Astrocyte of the spinal cord (primary cell): ENCODE measurements at places on chromosomes 4 and X.

DNA sequence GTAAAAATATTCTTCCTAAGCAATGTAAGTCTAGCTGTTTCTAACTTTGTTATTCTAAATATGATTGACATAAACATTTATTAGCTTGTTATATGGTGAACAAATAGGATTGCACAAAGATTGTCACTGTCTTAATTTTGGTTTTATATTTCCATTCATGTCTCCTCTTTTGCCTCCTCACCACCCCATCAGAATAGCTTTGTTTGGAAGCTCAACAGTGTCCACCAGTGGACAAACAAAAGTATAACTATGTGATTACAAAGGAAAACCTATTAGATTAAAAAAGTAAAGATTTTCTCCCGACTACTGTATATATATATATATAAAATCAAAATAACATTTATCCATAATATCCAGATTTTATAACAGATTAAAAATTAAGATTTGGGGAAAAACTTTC is 468.2 kb downstream of the ZIC3 start:
- DNase-seq: peak; percentile 4

DNA sequence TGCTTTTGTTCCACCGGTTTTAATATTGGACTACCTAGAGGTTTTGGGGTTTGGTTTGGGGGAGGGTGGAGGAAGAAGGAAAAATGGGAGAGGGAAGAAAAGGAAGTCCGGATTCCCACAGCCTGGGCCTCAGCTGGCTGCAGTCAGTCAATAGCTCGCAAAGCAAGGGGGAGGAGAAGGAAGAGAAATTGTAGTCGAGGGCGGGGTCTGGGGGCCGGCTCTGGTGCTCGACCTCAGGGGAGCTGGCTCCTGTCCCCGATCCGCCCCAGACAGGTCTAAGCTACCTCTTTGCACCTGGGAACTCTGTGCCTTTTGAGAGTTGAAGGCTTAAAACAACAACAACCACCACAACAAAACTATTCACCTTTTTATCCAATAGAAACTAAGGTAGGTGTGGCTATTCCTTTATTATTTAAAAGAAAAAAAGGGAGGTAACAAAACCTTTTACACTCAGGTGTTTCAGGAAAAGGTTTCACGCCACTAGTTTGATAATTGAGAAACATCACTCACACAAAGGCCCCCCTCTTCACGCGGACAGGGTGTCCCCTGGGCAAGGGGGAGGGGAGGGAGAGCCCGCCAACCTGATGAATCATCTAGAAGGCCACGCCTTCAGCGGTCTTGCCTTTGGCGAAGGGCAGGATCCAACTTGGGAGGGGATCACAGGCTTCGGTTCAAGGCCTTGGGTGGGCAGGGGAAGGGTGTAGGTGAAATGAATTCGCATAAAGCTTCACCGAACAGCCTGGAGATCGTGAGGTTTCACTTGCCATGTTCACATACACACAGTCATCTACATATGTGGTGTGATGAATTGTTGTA is 1.6 kb upstream of the LNX1 start:
- peak; percentile 35 for DNase-seq

- DNase-seq: no peak
These were observed 127.2 kb downstream of the UBE2K start for GRCh38 chr4:39825090-39825489.

GRCh38 chr4:60948008-60948407 is 252.1 kb upstream of the ADGRL3 start:
- peak; percentile 16 for DNase-seq

DNA sequence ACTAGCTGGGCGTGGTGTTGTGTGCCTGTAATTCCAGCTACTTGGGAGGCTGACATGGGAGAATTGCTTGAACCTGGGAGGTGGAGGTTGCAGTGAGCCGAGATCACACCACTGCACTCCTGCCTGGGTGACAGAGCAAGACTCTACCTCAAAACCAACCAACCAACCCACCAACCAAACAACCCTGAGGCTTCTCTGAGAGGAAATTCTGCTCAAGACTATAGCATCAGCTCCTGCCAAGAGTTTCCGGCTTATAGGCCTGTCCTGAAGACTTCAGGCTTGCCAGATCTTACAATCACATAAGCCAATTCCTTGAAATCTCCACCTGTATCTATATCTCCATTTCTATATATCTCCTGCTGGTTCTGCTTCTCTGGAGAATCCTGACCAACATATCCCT is 173.8 kb upstream of the TBC1D9 start:
- DNase-seq: no peak

DNA sequence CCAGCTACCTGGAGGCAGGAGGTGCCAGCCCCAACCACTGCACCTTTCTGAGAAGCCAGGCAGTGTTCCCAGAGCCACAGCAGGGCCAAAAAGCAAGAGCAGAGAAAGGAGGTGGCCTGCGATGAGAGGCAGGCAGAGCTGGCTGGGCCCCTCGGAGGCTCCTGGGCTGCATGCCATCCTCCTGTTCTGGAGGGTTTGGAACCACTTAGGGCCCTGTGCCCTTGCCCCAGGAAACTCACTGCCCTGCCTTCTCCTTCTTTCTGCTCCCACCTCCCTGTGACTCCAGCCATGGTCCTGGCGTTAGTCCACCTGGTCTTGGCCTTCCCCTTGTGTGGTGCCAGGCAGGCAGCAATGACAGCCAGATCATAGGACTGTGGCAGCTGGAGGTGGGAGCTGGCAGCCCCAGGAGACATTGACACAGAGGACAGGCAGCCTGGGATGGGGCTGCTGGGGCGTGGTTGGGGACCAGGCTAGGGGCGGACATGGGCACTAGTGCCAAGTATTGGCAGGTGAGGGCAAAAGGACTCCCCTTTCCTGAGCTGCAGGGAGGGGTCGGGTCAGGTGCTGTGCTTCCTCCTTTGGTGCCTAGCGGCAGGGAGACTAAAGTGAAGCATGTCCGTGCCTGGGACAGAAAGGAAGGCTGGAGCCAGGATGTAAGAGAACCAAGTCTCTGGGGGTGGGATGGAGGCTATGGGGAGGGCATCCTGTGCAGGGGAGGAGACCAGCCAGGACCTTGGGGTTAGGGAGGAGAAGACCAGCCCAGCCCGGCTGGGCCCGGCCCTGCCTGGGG is 1.4 kb downstream of the APLN start:
- no peak for DNase-seq

DNA sequence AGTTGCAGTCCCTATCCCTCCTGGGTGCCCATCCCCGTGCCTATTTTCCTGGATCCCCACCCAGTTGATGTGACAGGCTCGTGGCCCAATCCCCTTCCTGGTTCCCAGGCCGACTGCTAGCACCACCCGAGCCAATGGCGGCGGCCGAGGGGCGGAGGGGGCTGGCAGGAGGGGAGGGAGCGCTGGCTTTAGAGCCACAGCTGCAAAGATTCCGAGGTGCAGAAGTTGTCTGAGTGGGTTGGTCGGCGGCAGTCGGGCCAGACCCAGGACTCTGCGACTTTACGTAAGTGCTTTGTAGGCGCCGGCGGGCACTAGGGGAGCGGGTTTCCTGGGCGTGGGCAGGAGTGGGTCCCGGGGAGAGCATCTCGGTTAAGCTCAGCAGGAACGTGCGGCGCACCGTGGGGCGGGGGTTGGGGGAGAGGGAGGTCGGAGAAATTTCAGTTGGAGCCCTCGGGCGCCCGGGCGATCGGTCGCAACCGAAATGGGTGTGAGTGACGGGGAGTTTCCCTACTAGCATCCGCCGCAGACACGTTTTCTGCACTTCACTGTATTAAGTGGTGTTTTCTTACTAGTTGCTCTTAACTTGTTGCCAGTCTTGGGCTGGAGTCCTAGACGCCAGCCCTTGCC is at the start of gene PLS3:
Gene PLS3 (plus strand): TSS at position 197 of the 627 bp plus-strand sequence. CDS start 49,077 bp downstream, outside the sequence.
- peak; percentile 85 for DNase-seq

- DNase-seq: peak; percentile 43
These were observed 28.1 kb upstream of the HPSE start for GRCh38 chr4:83362492-83363329.

- DNase-seq: no peak
These were observed 366.1 kb upstream of the FAM47C start for GRCh38 chrX:36642052-36642451.

- no peak for DNase-seq
These were observed 95.6 kb upstream of the WDR17 start for GRCh38 chr4:175970072-175970471.

GRCh38 chrX:17634542-17635207 is 102.6 kb upstream of the SCML1 start:
- DNase-seq: no peak

DNA sequence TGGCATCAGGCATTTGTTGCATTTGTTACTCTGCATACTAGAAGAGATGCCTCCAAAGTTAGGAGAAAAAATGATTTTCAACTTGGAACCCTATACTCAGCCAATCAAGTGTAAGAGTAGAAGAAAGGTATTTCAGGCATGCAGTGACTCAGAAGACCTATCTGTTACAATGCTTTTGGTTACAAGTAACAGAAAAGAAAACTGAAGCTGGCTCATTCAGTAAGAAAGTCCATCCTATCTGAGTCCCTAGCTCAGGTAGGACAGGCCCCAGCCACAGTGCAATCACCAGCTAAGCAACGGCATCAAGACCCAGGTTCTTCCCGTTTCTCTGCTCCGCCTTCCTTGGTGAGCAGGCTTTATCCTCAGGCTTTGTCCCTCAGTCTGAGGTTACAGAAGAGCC is 23.3 kb downstream of the MECP2 start:
- peak; percentile 55 for DNase-seq
